ENCODE measurements at places on chromosomes 11 and 22. TPM values are rescaled to one million over a fixed set of nuclear protein-coding genes. Genes with fewer than 3 reads are reported as not detected.

DNA sequence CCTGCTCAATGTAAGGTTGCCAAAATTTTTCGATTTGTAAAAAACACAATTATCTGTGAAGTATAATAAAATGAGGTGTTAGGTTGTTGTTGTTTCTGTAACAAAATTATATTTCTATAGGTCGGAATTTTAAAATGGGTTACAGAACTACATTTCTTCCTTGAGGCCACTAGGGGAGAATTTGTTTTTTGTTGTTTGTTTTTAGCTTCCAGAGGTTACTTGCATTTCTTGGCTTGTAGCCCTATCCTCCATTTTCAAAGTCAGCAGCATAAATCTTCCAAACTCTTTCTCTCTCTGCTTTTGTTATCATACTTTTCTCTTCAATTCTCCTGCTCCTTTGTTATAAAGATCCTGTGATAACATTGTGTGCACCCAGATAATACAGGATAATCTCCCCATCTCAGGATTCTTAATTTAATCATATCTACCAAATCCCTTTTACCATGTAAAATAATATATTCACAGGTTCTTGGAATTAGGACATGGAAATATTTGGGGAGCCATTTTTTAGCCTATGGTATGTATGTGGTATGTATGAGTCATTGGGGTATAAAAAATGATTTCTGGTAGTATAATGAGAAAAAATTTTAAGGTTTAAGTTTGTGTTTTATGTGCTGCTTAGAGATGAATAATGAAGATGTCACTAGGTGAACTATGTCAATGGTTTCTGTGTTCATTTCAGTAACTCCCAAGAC is 9.4 kb upstream of the PATL1 start:
- no peak for DNase-seq

SSTR3 gene
- polyA plus RNA-seq: not detected

DNA sequence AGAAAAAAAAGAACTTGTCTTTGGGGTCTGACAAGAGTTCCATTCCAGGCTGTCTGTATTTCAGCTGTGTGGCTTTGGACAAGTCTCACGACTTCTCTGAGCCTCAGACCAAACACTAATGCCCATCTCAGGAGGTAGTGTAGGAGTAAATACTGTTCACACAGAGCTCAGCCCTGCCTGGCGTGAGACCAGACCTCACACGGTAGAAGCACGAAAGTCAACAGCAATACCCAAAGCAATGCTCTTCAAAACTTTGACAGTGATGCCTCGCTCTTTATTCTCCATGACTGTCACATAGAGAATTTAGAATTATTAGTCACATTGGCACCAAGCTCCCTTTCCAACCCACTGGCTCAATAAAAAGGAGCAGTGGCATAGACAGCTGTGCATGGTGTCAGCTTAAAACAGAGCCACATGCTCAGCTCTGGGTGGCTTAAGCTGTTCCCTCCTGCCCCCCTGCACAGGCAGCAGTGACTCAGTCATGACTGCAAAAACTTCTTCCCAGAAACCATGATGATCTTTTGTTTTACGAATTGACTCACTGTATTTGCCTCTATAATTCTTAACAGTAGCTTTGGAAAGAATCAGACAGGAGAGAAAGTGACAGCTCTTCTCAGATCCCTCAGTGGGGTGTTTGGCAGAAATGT is 74.0 kb upstream of the PHF21B start:
- DNase-seq: no peak

OR8K1 gene
- not detected for polyA plus RNA-seq

- no peak for DNase-seq
Observed at GRCh38 chr11:31856248-31856647, 45.1 kb upstream of the PAX6 start.

DNA sequence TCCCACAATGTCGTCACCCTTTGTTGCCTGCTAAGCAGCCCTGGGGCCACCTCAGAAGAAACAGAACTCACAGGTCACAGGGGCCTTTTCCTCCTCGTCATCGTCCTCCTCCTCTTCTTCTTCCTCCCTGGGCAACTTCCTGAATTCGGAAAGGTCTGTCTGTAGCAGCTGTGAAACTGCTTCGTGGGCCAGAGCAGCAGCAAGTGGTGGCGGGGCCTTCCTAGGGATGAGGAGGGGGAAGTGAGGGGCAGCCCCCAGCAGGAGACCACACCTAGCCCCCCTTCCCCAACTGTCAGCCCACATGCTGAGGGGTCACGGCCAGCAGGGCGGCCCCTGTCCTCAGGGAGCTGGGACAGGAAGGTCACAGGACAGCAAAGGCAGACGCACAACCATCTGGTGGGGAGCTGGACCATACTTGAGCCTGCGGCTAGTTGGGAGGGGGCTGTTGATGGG is 13.2 kb downstream of the PPM1F start:
- no peak for DNase-seq

DNA sequence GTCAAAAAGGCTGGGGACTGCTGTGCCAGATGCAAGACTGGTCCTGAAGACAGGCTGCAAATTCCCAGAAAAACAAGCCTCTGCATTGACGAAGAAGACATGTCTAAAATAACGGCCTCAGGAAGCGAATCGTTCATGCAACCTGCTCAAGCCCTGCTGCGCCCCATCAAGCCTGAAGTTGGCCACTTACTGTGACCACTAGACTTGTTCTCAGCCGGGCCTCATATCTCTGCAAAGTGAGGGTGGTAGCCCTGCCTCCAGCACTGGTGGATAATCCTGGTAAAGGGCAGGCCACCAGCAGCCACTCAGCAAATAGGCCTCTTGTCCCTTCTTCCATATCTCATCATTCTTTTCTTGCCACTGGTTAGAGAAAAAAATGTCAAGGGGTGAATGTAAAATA is 11.8 kb downstream of the LTO1 start:
- DNase-seq: no peak

DNA sequence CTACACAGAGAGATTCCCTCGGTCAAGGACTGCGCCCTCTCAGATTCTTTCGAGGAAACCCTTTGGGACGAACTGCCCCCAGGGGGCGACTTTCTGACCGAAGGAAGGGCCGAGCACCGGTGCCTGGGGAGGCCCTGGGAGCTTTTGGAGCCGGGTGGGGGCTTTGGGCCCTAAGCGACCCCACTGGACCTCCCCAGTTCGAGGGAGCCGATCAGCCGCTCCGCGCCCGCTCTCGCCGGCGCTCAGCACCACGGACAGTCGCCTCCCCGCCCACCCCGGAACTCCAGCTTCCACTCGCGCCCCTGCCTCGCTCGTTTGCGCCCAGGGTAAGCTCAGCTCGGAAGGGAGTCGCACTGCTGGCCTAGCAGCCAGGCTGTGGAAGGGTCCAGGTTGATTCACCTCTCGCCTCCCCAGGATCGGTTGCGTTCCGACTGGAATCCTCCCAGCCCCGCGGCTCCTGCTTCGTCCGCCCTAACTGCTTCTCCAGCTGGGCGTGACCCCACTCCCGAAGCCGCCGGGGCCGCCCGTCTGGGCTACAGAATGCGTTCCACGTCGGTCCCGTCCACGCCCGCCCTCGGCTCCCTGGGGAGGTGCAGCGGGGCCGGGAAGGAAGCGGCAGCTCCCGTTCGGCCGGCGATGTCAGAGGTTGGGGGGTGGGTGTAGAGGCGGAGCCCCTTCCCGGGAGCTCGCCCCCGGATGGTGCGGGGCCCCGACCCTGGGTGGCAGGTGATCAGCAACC is 428 bp downstream of the SCN3B start:
- peak; percentile 22 for DNase-seq

SVIP gene
- polyA plus RNA-seq: 9.1 TPM

GAS2 gene
- polyA plus RNA-seq: 0.84 TPM

GRCh38 chr11:44094260-44094868 is 1.1 kb upstream of the EXT2 start:
- DNase-seq: peak; percentile 82

GRCh38 chr22:25645266-25645665 is 80.8 kb downstream of the GRK3 start:
- DNase-seq: no peak

GRCh38 chr11:45435706-45436105 is 149.6 kb upstream of the SYT13 start:
- no peak for DNase-seq

GRCh38 chr11:36308577-36308976 is 12.5 kb downstream of the PRR5L start:
- no peak for DNase-seq

Measured in A549 (cell line).